ENCODE measurements at places on chromosomes 6 and 20.

DNA sequence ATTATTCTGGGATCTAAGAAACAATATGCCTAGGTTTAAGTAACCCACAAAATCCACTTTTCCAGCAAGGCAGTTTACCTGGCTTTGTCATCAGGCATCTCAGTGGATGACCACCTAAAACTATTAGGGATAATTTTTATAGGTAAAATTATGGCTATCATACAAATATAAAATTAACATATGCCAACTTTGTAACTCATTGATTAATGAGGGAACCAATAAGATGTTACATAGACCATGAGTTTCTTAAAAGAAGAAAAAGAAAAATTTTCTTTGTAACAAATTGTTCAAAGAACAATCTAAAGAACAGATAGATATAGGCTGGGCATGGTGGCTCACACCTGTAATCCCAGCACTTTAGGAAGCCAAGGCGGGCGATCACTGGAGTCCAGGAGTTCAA lies 49.7 kb upstream of the FILIP1 start:
- DNase-seq: no peak

- no peak for DNase-seq
These were observed 14.7 kb upstream of the RBBP8NL start for GRCh38 chr20:62441987-62442539.

GRCh38 chr6:47247227-47247797 lies 62.4 kb downstream of the TNFRSF21 start:
- no peak for DNase-seq

DNA sequence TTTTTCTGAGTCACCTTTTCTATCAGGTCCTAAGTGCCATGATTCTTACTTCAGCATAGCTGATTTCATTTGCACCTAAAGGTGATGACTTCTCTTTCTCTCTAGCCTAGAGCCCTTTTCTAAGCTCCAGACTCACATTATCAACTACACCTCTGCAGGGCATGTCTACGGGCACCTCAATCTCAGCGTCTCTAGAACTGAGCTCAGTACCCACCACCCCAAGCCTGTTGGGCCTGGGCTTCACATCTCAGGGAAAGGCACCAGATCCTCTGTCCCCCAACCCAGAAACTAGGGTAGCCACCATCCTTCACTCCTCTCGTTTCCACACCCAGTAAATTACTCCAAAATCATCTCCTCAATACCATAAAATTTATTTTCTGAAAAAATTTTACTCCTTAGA lies 10.6 kb upstream of the PLCG1 start:
- no peak for DNase-seq

DNA sequence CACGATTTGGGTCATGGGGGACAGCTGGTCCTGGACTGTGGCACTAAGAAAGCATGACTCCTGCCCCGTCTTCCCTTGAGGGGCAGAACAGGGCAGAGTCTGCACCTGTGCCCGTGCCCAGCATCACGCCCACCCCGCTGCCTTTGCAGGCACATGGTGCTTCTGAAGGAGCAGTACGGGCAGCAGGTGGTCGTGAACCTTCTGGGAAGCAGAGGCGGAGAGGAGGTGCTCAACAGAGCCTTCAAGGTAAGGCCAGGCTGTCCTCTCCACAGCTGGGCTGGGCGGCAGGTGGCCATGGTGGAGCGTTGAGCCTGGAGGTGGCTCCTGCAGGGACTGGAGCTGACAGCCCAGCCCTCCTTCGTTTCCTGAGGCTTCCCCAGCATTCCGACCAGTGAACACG lies 77.4 kb downstream of the SYNJ2 start:
- DNase-seq: no peak

- DNase-seq: no peak
These were observed 509 bp upstream of the TPD52L2 start for GRCh38 chr20:63864545-63864977.

All from A172 (cell line).